ENCODE measurements at places on chromosomes 12 and 14.

DNA sequence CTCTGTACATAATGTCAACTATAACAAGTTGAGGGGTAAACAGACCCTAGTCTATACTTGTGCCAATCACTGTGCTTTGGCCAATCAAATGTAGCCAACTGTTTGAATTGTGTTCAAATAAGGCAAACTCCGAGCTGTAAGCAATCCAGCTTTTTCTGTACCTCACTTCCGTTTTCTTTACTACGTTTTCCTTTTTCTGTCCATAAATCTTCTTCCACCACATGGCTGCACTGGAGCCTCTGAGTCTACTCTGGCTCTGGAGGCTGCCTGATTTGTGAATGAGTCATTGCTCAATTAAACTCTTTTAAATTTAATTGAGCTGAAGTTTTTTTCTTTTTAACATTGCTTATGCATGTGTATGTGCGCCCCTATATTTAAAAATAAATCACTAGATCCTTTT is 29.7 kb downstream of the CLEC1A start:
- no peak for DNase-seq

DNA sequence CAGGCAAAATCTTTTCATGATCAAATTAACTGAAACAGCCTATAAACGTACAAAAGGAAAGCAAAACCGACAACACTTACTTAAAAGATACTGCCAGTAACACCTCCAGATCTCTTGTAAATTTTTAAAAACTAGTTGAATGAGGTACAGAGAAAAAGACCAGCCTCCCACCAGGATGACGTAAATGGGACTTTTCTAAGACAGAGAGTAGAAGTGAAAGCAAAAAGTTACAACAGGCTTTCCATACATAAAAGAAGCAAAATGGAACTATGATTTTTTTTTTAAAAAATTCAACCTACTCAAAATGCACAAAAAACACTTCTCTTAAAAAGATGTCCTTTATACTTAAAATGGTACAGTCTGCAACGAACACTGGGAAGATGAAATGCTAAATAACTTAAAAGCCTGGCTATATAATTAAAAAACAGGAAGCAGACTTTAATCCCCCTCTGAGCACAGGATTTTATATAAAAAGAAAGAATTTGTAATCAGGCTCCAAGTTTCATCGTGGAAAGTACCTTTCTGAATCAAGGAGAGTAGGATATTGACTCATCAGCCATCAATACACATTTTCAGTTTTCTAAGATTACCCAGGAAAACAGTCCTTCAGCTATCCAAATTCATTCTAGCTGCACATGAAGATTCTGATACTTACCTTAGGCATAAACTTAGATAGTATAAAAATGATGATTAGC is 14.2 kb upstream of the MYO1A start:
- peak; percentile 44 for DNase-seq

GRCh38 chr12:41344776-41345470 is 156.8 kb downstream of the PDZRN4 start:
- DNase-seq: no peak

DNA sequence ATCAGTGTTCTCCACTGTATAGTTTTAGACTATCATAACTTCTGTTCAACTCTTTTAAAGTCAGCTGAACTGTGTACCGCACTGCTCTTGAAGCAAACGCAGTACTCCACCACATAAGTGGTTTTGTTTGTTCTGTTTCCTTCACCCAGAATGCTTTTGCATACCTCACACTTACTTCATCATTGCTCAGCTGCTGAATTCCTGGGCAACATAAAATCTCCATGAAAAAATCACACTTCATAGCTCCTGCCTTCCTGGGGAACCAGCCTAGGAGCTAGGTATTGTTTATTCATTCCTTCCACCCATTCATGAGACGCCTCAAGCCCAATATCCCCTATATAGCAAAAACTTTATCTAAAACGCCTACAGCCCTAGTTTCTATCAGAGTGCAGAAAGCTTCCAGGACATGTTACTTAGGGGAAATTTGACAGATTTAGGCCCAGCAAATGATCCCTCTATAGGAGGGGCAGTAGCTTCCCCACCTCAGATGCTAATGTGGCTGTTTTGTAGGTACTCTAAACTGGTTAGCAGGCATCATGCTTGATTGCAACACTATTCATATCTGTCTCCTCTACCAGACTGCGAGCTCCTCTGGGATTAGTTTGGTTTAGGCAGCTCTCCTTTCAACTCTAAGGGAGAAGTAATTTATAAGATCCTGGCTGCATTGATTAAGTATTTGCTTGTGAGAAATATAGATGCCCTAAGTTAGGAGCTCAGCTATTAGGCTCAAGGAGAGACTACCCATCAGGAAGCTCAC is 44.5 kb downstream of the LRRC9 start:
- DNase-seq: no peak

- no peak for DNase-seq
Measured at GRCh38 chr12:99339663-99340062, 307.9 kb upstream of the GARIN6 start.

DNA sequence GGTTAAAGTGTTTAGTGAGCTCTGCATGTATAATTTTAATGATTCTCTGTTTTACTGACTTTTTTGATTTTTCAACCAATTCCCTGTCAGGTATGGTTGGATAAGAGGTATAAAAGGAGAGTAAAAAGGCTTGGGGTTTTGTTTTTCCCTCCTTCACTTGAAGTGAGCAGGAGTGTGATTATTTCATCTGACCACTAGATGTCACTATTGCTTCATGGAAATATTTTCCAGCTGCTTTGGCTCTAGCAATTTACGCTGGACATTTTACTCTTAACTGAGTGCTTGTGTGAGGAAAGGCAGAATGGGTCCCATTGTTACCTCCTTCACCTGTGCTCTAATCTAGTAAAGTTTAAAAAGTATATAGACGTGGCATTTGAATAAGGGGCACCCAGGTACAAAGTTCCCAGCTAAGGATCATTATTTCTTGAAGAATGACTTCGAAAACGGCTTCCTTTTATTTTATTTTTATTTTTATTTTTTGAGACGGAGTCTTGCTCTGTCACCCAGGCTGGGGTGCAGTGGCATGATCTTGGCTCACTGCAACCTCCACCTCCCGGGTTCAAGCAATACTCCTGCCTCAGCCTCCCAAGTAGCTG is 66.5 kb downstream of the TBC1D30 start:
- no peak for DNase-seq

- no peak for DNase-seq
Measured at GRCh38 chr12:93121729-93122488, 192.8 kb upstream of the EEA1 start.

- DNase-seq: no peak
Measured at GRCh38 chr14:37864861-37865718, 269.7 kb downstream of the TTC6 start.

All from stimulated activated CD8-positive, alpha-beta memory T cell treated with anti-CD3 and anti-CD28 coated beads, Interleukin-15, amount 100 ng/mL, for 4 hours (primary cell).